T-helper 2 cell treated with Interferon-gamma antibody and Interleukin-4, amounts not matched to agents 5 μg/mL and 100 μg/mL, for 36 hours (primary cell): ENCODE measurements at places on chromosomes 13 and 19.

DNA sequence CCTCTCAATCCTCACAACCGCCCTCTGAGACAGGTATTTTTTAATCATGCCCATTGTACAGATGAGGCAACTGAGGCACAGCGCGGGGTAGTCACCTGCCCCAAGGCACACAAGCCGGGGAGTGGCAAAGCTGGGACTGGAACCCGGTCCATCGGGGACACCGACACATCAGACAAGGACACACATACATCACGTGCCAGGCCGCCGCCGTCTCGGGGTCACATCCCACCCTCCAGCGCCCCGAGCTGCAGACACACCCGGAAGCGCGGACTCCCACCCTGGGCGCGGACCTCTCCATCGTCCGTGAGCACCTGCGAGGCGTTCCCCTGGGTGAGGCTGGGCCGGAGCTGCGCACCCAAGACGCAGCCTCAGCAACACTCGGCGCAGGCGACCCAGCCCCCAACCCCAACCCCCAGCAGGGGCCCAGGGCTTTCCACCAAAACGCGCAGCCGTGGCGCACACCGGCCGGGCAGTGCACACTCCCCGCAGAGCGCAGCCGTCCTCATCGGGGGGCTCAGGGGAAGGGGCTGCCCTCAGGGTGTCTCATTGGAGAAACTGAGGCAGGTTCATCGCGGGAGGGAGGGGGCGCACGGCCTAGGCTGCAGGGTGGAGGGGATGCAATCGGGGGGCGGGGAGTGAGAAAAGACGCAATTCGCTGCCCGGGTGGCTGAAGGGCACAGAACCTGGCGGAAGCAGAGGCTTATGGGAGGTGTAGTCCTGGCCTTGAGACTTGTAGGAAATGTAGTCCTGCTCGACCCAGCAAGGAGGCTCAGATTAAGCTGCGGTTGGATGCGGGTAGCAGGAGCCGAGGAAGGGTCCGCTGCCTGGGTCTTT is 1.9 kb upstream of the LMTK3 start:
- H3K27ac ChIP-seq: peak overlapping the region; percentile 64
- peak; percentile 74 for DNase-seq
- no peaks in the 10 kb centered on the region for H3K36me3 ChIP-seq
- H3K4me1 ChIP-seq: peaks cover 7% of the 10 kb centered on the region
- H3K4me3 ChIP-seq: no peak overlapping the region

DNA sequence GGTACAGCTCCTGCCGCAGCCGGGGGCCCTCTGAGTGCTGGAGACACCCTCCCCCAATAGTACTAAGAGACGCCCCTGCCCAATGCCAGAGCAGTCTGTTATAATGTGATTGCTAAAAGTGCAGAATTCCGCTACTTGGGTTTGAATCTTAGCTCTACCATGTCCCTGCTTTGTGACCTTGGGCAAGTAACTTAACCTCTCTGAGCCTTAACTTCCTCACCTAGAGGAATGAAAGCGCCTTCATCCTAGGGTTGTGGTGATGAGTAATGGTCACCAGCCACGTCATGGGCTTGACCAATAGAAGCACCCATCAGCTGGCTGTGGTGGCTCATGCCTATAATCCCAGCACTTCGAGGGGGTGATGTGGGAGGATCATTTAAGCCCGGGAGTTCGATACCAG is 6.5 kb downstream of the PLEKHG2 start:
- H3K36me3 ChIP-seq: peaks cover 21% of the 10 kb centered on the region
- no peak overlapping the region for H3K27ac ChIP-seq
- peaks cover 7% of the 10 kb centered on the region for H3K4me1 ChIP-seq
- H3K27me3 ChIP-seq: no peaks in the 10 kb centered on the region
- no peak for DNase-seq

GRCh38 chr19:9799162-9799561 is 19.7 kb downstream of the FBXL12 start:
- peak overlapping the region; percentile 56 for H3K27ac ChIP-seq
- no peaks in the 10 kb centered on the region for H3K27me3 ChIP-seq
- H3K4me3 ChIP-seq: no peak overlapping the region
- no peak for DNase-seq
- peaks cover 11% of the 10 kb centered on the region for H3K36me3 ChIP-seq

GRCh38 chr13:93786846-93787489 is 560.4 kb downstream of the GPC6 start:
- H3K36me3 ChIP-seq: no peaks in the 10 kb centered on the region
- DNase-seq: no peak
- H3K27ac ChIP-seq: no peak overlapping the region
- H3K4me1 ChIP-seq: no peaks in the 10 kb centered on the region
- no peak overlapping the region for H3K4me3 ChIP-seq
- peaks cover 8% of the 10 kb centered on the region for H3K27me3 ChIP-seq

DNA sequence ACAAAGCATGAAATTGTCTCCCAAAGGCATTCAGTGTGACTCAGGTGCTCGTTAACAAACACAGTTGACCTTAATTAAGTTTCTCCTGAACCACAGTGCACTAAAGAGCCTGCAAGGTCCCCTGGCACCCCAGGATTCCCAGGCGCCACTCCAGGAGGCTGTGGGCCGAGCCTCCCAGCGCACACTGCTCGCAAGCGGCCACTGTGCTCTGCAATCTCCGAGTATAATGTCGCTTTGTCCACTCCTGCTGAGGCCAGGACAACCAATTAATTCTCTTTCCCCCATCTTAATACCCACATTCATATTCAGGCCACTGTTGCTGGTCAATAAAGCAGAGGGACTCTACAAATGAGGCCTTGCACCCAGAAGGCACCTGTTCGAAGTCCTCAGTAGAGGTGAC is 8.8 kb downstream of the RAB20 start:
- no peak overlapping the region for H3K27ac ChIP-seq
- DNase-seq: no peak
- peaks cover 1% of the 10 kb centered on the region for H3K36me3 ChIP-seq
- peaks cover 2% of the 10 kb centered on the region for H3K4me1 ChIP-seq

GRCh38 chr13:110590577-110590976 is 24.8 kb upstream of the NAXD start:
- H3K4me3 ChIP-seq: no peak overlapping the region
- no peaks in the 10 kb centered on the region for H3K36me3 ChIP-seq
- H3K27me3 ChIP-seq: peaks cover 16% of the 10 kb centered on the region
- H3K27ac ChIP-seq: no peak overlapping the region

DNA sequence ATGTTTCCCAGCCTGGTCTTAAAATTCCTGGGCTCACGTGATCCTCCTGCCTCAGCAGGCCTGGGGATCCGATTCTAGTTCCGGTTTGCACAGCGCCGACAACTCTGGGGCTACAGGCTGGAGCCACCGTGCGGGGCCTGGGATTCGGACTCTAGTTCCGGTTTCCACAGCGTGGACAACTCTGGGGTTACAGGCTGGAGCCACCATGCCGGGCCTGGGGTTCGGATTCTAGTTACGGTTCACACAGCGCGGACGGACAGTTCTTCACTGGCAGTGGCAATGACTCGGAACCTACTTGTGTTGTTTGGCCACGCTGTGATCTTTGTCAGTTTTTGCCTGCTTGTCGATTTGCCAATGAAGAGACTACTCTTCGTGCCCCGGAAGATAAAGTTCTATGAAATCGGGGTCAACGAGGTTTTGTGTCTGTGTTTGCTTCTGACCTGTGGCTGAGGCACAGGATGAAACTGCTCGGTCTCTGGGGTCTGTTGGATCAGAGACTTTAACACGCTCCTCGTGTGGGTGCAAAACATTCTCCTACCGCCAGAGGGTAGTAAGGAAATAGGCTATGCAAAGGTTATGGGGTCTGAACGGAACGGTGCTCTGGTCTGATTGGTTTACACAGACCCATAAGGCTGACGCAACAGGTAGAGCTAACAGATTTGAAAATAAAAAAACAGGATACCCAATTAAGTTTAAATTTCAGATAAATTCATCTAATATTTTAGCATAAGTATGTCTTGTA is 12.1 kb upstream of the ZSCAN1 start:
- H3K4me1 ChIP-seq: no peaks in the 10 kb centered on the region
- peaks cover 3% of the 10 kb centered on the region for H3K36me3 ChIP-seq
- no peak overlapping the region for H3K27ac ChIP-seq
- H3K4me3 ChIP-seq: no peak overlapping the region
- H3K27me3 ChIP-seq: no peaks in the 10 kb centered on the region

- peaks cover 10% of the 10 kb centered on the region for H3K27me3 ChIP-seq
- peaks cover 27% of the 10 kb centered on the region for H3K4me1 ChIP-seq
- H3K36me3 ChIP-seq: peaks cover 5% of the 10 kb centered on the region
- no peak overlapping the region for H3K27ac ChIP-seq
- H3K4me3 ChIP-seq: peak overlapping the region; percentile 10
- DNase-seq: peak; percentile 57
Observed at GRCh38 chr13:25901460-25902376, 150.1 kb downstream of the SHISA2 start.

GRCh38 chr13:51697855-51698254 is 106.1 kb downstream of the DHRS12 start:
- no peaks in the 10 kb centered on the region for H3K36me3 ChIP-seq
- no peak overlapping the region for H3K4me3 ChIP-seq
- H3K27me3 ChIP-seq: no peaks in the 10 kb centered on the region
- H3K4me1 ChIP-seq: no peaks in the 10 kb centered on the region
- H3K27ac ChIP-seq: no peak overlapping the region
- no peak for DNase-seq

GRCh38 chr13:108034909-108035410 is 180.4 kb downstream of the LIG4 start:
- no peaks in the 10 kb centered on the region for H3K4me1 ChIP-seq
- no peaks in the 10 kb centered on the region for H3K36me3 ChIP-seq
- no peaks in the 10 kb centered on the region for H3K27me3 ChIP-seq

GRCh38 chr13:95745289-95745688 is 68.3 kb downstream of the DNAJC3 start:
- H3K27ac ChIP-seq: no peak overlapping the region
- no peaks in the 10 kb centered on the region for H3K27me3 ChIP-seq
- peaks cover 2% of the 10 kb centered on the region for H3K4me1 ChIP-seq
- peaks cover 5% of the 10 kb centered on the region for H3K36me3 ChIP-seq
- no peak overlapping the region for H3K4me3 ChIP-seq
- DNase-seq: no peak

GRCh38 chr19:35117116-35117515 is 1.5 kb downstream of the FXYD3 start:
- H3K27me3 ChIP-seq: peaks cover 2% of the 10 kb centered on the region
- H3K4me3 ChIP-seq: no peak overlapping the region
- no peak overlapping the region for H3K27ac ChIP-seq
- peaks cover 4% of the 10 kb centered on the region for H3K4me1 ChIP-seq
- H3K36me3 ChIP-seq: no peaks in the 10 kb centered on the region

GRCh38 chr19:4375164-4376027 is 25.0 kb downstream of the SH3GL1 start:
- no peaks in the 10 kb centered on the region for H3K27me3 ChIP-seq
- no peak for DNase-seq
- peak overlapping the region; percentile 18 for H3K4me3 ChIP-seq
- peaks cover 45% of the 10 kb centered on the region for H3K4me1 ChIP-seq
- peaks cover 15% of the 10 kb centered on the region for H3K36me3 ChIP-seq

DNA sequence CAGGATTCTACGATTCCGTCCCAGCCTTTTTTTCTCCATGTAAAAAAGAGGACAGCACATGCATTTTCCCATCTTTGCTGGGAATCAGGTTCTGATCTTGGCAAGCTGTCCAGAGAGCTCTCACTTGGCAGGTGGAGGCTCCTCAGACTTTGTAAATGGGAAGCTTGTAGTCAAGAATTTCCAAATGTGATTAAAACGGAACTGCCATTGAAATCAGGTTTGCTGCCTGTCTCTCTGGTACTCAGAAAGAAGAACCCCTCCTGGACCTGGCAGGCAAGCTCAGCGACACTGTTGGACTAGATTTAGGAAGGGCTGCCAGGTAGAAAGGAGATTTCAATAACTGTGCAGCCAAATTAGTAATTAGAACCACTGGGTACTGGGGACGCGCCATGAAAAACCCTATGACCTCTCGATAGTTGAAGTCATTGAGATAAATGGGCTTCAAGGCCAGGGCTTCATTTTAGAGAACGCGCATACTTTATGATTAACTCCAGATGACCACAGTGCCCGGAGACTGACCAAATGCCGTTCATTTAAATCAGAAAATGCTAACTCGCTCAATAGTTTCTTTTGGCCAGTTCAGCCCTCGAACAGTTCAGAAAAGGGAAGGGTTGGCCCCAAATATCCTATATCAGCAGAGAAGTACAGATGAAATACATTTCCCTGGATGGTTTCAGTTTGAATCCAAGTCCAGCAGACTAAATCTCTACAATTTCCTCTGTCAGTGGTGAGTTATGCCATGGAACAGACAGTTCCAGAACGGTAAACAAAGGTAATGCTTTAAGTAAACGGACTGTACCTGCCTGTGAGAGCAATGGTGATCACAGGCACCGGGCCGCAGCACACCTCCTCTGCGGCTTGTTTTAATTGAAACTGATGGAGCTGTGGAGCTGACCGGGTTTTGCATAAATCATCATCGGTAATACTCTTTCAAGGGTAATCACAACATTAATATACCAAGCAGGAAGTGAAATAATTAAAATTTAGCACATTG is 517.4 kb downstream of the RFC3 start:
- no peak overlapping the region for H3K27ac ChIP-seq
- H3K4me3 ChIP-seq: no peak overlapping the region
- H3K36me3 ChIP-seq: no peaks in the 10 kb centered on the region
- H3K4me1 ChIP-seq: no peaks in the 10 kb centered on the region

GRCh38 chr13:100388923-100389322 is 199.7 kb downstream of the GGACT start:
- H3K4me1 ChIP-seq: peaks cover 16% of the 10 kb centered on the region
- no peak for DNase-seq

- DNase-seq: peak; percentile 39
- no peak overlapping the region for H3K4me3 ChIP-seq
- no peaks in the 10 kb centered on the region for H3K27me3 ChIP-seq
- peaks cover 15% of the 10 kb centered on the region for H3K4me1 ChIP-seq
- peak overlapping the region; percentile 54 for H3K27ac ChIP-seq
- H3K36me3 ChIP-seq: no peaks in the 10 kb centered on the region
Observed at GRCh38 chr19:35549174-35549788, 3.9 kb downstream of the TMEM147 start.

- H3K36me3 ChIP-seq: peaks cover 47% of the 10 kb centered on the region
- H3K27me3 ChIP-seq: no peaks in the 10 kb centered on the region
- H3K4me3 ChIP-seq: no peak overlapping the region
- DNase-seq: no peak
- H3K4me1 ChIP-seq: peaks cover 58% of the 10 kb centered on the region
- no peak overlapping the region for H3K27ac ChIP-seq
Observed at GRCh38 chr13:99207511-99207910, 6.9 kb downstream of the UBAC2 start.
